ENCODE measurements at places on chromosomes 7 and 10.

- no peak for DNase-seq
Observed at GRCh38 chr10:97538839-97539238, 33.7 kb upstream of the ANKRD2 start.

GRCh38 chr7:41824284-41824683 lies 121.4 kb upstream of the INHBA start:
- no peak for DNase-seq

- no peak for DNase-seq
Observed at GRCh38 chr10:11896549-11897200, 73.5 kb downstream of the PROSER2 start.

GRCh38 chr10:8378198-8378983 lies 323.9 kb downstream of the GATA3 start:
- no peak for DNase-seq

DNA sequence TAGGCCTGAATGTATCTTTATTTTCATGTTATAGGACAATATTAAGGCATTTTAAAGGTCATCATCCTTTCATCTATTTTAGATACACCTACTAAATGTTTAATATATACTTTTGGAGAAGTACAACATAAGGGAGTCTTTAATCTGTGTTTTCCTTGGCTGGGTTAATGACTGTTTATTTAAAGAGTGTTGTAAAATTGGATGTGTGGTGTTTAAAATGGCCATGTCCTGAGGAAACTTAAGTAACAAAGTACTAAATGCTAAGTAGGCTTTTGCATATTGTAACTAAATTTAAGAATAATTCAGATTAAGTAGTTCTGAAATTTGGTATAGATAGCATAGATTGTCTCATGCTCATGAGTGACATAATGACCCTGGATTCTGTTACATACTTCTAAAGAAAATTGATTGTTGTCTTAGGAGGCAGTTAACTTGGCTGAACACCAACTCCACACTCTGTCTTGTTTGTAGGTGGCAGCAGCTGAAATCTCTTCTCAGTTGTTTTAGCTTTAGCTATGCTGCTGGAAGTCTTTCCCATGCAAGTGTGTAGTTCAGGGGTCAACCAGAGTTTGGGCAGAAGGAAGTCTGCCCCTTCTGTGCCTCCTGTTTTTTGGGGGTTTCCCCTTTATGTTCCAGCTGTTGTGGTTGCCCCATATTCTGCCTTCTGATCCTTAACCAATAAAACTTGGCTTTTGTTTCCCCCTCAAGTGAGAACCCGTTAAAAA lies 29.2 kb downstream of the DLD start:
- DNase-seq: no peak

DNA sequence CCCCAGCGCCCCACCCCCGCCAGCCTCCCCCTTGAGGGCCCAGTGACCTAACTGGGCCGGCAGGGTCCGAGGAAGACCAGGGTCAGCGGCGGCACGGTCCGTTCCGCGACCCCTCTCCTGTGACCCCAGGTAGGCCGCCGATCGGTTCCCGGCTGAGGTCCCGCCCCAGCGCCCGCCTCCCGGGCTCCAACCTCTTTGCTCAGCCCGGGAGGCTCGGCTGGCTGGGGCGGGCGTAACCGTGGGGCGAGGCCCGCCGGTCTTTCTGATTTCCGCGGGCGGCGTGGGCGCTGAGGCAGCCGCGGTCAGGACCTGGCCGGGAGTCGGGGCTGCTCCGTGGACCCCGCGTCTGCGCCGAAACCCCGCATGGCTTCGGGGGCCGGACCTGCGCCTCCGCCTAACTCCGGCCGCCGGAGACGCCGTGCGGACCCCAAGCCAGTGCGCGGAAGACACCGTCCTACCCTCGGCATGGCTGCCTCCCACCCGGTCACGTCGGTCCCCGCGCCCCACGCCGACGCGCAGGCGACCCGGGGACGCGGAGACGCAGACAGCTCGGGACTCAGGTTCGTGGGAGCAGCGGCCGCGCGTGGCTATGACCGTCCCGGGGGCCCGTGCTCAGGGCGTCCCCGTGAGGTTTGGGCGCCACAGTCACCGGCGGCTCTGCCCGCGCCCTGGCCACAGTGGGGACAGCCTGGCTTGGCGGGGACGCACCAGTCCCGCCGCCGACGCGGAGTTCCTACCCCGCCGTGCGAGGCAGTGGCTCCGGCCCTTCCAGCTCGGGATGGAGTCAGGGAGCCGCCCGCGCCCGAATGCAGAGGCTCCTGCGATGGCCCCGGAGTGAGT lies 1.0 kb upstream of the VENTX start:
- DNase-seq: no peak

- no peak for DNase-seq
Observed at GRCh38 chr10:91163869-91164474, 56.5 kb upstream of the PCGF5 start.

- no peak for DNase-seq
Observed at GRCh38 chr10:130022511-130023299, 58.6 kb upstream of the EBF3 start.

GRCh38 chr10:63168821-63169462 lies 35.8 kb downstream of the NRBF2 start:
- DNase-seq: no peak

DNA sequence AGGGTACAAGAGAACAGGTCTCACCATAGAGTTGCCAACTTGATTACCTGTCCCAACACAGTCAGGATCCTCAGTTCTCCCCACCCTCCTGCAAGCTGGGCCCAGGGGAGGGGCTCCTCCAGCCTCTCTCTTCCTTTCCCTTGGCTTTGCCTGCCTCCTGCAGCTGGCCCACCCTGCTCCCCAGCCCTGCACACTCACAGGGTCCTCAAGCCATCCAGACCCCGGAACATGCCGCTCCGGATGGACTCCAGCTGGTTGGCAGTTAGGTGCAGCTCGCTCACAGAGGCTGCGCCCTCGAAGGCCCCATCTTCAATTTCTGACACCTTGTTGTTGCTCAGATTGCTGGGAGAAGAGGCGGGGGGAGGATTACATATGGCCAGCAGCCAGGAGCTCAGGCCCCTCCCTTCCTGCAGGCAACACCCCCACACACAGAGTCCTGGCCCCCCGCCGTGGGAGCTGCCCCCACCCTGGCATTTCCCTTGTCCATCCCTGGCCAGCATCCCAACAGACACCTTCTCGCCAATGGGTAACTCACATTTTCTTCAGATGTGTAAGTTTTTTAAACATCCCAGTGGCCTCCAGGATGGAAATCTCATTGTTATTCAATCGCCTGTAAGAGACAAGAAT lies 139.2 kb downstream of the SLIT1 start:
- no peak for DNase-seq

- DNase-seq: no peak
Observed at GRCh38 chr7:16589881-16590280, 55.7 kb downstream of the ANKMY2 start.

DNA sequence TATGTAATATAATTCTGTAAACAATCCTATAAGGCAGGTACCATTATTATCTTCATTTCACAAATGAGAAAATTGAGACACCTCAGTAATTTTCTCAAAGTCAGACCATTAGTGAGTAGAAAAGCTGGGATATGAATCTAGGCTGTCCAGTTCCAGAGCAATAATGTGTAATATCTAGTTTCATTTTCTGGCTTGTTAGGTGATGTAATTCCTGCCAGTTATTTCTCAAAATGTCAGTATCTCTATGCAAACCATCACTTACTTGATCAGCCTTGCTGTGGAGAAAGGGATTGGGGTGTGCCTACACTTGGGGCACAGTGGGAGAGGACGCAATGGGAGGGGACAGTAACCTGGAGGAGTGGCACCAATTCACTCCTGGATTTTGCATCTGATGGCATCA lies 157.5 kb downstream of the LYZL1 start:
- DNase-seq: no peak

DNA sequence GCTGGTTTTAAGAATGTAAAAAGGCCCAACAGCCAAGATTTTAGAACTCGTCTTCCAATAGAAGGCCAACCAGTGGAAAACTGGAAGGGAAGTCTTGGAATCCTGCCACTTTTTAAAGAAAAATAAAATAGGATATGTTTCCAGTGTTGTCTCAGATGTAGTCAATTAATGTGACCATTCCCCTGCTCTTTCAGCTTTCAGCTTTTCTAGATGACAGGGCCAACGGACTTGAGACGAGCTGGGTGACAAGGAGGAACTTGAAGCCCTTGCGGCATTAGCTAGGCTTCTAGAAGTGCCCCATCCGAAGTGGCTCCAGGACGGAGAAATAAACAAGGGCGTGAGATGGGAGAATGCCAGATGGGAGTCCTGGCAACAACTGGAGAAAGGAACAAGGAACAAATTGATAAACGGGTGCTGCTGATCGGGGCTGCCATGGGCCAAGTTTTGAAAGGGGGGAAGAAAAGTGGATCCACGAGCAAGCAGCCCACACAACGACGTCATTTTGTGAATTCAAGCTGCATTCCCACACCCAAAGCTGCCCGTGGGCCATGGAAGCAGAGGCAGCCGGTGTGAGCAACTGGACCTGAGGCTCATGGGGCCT lies 42.3 kb downstream of the CTBP2 start:
- DNase-seq: no peak

- DNase-seq: no peak
Observed at GRCh38 chr7:131021460-131021859, 287.5 kb upstream of the KLF14 start.

- no peak for DNase-seq
Observed at GRCh38 chr7:50684713-50685075, 98.0 kb downstream of the GRB10 start.

- no peak for DNase-seq
Observed at GRCh38 chr10:35136263-35136815, 9.7 kb downstream of the CREM start.

DNA sequence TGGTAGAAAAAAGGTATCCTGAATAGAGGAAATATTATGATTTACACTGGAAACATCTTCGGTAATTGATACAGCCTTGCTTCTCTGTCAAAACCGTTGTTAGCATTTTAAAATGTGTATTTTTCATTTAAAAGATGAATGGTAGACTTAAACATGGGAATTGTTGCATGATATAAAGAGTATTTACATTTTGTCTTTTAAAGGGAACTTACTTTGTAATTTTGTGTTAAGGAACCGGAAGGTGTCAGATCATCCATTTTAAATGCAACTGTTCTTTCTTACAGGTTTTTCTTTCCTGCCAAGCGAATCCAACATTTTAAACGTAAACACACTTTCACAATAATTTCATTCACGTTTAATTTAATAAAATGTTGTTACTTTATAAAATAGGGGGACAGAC lies 1.8 kb upstream of the IGF2BP3 start:
- DNase-seq: no peak

DNA sequence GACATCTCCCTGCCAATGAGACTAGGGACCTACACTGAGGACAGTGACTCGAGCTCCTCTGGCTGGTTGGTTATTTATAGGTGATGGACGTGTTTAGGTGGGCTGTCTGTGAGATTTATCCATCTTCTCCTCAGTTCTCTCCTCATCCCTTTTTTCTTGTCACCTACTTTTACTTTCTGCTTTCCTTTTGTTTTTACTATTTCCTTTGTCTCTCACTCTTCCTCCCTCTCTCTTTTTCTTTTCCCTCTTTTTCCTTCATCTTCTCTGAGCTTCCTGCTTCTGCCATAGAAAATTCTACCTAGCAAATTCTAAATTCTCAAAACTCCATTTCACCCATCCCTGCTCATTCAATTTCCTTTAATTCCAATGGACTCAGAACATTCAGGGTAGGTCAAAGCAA lies 478.0 kb downstream of the GRID1 start:
- no peak for DNase-seq

DNA sequence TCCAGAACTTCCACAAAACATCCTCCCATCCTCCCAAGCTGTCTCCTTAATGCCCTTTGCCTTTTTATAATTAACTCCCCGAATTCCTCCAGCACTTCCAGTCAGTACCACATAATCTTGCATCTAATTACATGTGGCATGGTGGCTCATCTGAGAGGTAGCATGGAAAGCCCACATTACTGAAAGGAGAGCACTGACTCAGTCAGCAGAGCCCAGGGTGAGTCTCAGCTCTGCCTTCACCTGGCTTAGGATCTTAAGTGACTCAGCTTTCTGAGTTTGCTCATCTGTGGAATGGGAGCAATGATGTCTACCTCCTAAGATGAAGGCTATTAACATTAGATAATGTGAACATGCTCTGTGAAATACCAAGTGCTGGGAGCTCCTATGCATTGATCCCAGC lies 433.9 kb downstream of the SORCS3 start:
- DNase-seq: no peak

DNA sequence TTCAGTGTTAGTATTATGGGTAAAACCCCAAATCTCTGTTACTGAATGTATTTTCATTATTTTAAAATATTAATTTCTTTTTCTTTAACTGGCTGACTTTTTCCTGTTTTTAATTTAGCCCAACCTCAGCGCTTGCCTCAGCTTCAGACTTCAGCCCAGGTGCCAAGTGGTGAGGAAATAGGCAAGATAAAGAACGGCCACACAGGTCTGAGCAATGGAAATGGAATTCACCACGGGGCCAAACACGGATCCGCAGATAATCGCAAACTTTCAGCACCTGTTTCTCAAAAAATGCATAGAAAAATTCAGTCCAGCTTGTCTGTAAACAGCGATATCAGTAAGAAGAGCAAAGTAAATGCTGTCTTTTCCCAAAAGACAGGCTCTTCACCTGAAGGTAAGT lies 57.5 kb downstream of the MDFIC start:
- DNase-seq: no peak

DNA sequence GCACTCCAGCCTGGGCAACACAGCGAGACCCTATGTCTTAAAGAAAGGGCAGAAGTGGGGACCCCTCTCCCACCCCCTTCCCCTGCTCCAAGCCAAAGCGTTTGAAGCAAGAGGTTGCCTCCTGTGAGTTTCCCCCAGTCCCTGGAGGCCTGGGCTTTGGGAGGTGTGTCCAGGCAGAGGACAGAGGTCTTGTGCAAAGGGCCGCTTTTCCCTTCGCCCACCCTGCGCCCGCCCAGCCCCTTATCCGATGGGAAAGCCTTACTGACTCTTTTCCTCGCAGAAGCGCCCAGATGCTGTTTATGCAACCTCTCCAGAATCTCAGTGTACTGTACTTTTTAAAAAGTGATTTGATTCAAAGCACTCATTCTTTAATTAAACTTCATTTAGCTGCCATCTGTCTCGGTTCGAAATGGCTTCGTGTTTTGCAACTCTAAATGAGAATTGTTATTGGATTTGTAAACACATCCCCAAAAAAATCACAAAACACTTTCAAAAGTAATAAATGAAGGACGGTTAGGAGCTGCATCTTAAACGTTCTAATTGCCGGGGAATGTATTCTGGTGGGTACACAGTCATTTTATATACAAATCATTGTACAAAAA lies 50.5 kb upstream of the GTF2I start:
- DNase-seq: no peak

DNA sequence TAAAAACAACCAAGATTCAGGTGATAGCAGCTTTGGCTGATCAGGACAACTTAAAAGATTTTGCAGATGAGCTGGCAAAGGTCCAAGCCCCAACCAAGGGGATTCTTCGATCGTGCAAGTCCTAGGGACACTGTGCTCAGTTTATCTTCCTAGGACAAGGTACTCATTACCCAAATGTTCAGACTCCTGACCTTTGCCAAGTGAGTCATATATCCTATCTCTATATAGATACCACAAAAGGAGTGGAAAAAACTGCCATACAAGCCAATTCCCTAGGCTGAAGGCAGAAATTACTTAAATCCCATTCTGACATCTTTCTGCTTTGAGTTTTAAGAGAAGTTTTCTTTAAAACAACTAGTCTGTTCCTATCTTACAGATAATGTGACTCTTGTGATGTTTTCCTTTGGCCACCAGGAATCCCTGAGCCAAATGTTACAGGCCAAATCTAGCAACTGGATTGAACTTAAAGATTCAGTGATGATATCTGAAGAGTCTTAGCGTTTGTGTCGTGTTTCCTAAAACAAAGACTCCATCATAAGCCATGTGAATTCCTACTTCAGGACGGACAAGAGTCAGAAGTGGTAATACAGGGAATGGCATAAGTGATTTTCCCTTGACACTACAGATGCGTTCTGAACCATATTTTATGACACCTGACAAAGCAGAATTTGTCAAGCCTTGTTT lies 142.6 kb upstream of the ASAH2 start:
- DNase-seq: no peak

- no peak for DNase-seq
Observed at GRCh38 chr10:122475591-122476332, 14.4 kb downstream of the HTRA1 start.
